ENCODE measurements at places on chromosomes 12 and 14.

GRCh38 chr12:3732901-3733300 lies 20.0 kb downstream of the CRACR2A start:
- no peak for DNase-seq

- DNase-seq = peak; percentile 40
These were observed 96.8 kb upstream of the MDM1 start for GRCh38 chr12:68428724-68429501.

DNA sequence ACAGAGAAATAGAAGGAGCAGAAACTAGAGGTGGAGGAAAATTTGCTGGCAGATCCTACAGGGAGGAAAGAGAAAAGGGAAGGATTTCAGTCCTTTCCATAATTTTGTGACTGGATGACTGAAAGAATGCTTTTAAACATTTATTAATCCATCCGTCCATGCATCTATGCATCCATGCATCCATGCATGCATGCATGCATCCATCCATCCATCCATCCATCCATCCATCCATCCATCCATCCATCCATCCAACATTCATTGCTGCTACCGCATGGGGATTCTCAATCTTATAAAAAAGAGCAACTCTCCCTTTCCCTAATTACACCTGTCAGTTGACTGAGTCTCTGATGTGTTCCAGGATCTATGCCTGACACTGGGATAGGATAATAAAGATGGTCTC lies 55.7 kb upstream of the NR2C1 start:
- no peak for DNase-seq

DNA sequence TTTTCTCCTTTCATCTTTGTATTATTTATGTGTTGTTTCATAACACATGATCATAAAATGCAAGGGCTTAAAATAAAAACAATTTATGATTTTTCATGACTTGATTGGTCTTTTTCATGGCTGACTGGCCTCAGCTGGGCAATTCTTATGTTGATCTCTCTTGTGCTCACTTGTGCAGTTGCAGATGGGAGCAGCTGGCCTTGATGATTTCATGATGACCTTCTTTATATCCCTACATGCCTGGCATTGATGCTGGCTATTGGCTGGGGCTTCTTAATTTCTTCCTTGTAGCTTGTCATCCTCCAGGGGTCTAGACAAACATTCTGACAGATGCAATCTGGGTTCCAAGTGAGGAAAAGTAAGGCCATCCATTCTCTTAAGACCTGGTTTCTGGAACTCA lies 1832.8 kb upstream of the FLRT2 start:
- no peak for DNase-seq

- DNase-seq = no peak
These were observed 59.6 kb downstream of the LRFN5 start for GRCh38 chr14:41666301-41666700.

- peak; percentile 61 for DNase-seq
These were observed 494 bp downstream of the GCH1 start for GRCh38 chr14:54902143-54902520.

DNA sequence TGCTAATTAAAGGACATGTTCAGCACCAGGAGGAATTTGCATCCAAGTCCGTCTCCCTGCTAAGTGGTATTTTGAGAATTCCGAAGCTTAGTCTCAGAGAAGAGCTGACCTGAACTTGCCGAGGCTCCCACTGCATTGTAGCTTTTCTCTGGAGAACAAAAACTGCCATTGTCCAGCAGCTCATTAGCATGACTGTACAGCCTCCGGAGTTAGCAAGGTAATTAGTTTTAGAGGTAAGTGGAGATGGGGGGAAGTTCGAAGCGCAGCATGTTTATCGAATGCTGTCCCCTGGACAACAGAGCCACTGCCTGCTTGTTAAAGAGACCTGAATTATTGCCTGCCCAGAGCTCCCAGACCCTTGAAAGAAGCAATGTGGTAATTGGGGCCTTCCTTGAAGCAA lies 160.3 kb upstream of the PELI2 start:
- no peak for DNase-seq

GRCh38 chr12:121806009-121806545 lies 2.3 kb downstream of the SETD1B start:
- DNase-seq = no peak

GRCh38 chr12:77060136-77060882 lies 5.1 kb downstream of the E2F7 start:
- DNase-seq = no peak

DNA sequence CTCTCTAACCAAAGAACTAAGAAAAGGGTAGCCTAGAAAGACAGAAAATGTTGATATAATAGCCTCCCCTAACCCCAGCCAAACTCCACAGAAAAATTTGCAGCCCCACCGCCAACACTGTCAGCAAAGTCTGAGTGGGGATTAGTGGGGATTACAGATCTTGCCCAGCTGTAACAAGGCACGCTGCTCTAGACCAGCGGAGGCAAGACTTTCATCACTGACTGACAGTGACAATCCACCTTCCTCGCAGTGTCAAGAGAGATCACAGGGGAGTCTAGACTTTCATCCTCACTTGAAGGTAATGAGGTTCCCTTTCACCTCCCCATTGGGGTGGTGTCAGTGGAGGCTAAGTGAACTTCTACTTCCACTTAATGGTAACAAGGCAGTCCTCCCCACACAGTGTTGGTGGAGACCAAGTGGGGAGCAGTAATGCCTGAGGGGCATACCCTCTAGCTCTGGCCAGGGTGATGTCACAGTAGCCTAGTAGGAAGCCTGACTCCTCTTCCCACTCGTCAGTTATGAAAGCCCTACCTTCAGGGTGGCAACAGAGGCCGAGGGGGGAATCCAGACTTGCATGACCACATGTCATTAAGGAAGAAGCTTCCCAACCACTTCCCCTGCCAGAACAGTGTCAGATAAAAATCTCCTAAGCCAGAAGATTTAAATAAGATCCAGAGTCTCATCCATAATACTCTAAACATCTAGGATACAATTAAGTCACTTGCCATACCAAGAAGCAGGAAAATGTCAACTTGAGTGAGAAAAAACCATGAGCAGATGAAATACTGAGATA lies 91.7 kb upstream of the RASSF8 start:
- no peak for DNase-seq

- no peak for DNase-seq
These were observed 89.3 kb downstream of the EPS8 start for GRCh38 chr12:15699886-15700285.

DNA sequence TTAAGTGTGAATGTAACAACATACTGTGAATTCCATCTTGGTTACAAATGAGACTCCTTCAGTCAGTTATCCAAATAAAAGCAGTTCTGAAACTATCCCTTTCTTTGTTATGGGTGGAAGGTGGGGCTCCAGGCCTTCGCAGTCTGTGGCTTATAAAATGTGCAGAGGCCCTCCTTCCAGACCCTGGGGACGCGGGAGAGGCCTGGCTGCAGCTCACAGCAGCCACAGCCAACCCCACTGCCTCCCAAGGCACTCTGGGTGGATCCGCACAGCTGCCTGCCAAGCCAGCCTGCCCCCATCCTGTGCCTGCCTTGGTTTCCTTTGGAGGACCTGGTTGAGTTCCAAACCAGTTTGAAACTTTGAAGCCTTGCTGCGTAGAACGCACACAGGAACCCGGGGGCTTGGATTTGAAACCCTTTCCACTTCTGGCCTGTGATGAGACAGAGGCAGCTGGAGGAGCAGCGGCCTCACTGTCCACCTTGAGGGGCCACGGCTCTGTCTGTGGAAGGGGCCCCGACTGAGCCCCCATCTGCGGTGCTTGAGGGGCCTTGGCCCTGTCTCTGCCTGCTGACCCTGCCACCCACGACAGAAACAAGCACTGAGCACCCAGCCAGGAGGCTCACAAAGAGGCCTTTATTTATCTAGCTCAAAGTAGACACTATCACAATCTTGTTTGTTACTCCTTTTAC lies 30.4 kb downstream of the CCNK start:
- DNase-seq = peak; percentile 49

GRCh38 chr12:52585066-52585465 lies 11.4 kb upstream of the KRT74 start:
- DNase-seq = no peak

GRCh38 chr12:114445401-114446323 lies 39.7 kb upstream of the TBX5 start:
- no peak for DNase-seq

- no peak for DNase-seq
These were observed 43.8 kb upstream of the KTN1 start for GRCh38 chr14:55536204-55536708.

- no peak for DNase-seq
These were observed 5.7 kb downstream of the RAB35 start for GRCh38 chr12:120110550-120111501.

DNA sequence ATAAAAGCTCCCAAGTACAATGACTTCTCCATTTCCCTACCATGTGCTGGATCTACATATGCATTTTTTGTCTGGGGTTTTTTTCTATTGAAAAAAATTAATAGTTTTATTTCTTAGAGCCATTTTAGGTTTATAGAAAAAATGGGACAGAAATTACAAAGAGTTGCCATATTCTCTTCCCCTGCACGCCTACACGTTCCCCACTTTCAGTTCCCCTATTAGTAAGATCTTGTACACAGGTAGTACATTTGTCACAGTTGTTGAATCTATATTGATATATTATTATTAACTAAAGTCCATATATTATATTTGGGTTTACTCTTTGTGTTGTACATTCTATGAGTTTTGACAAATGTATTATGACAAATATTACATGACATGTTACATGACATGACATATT lies 35.7 kb downstream of the SIX6 start:
- no peak for DNase-seq

DNA sequence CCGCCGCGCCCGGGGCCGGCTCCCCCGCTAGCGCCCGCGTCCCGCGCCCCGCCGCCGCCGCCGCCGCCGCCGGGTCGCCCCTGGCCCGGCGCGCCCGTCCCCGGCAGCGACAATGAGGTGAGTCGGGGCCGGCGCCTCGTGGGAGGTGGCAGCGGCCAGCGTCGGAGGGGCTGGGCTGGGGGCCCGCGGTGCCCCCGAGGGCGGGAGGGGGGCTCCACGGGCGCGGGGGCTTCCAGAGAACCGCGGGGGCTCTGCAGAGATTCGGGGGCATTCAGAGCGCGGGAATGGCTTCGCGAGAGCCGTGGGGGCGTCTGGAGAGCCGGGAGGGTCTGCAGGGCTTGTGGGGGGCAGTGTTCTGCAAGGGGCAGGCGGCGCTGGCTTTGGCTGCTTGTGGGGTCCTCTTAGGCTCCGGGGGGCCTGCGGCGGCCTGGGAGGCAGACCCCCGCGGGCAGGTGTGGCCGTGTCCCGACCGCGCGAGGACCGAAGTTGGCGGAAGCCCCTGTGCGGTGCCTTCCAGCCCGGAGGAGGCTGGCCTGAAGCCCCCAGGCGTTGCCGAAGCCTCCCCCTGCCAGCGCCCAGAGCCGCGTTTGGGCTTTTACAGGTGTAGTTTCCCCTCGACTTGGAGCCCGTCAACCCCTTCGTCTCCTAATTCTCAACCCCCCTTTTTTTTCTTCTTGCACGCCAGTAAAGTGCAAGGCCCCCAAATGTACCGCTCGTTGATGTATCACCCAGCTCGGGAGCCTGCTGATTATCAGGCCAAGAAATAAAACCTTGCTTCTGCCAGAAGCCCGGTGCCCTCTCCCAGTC lies 93.1 kb upstream of the EVL start:
- peak; percentile 45 for DNase-seq

DNA sequence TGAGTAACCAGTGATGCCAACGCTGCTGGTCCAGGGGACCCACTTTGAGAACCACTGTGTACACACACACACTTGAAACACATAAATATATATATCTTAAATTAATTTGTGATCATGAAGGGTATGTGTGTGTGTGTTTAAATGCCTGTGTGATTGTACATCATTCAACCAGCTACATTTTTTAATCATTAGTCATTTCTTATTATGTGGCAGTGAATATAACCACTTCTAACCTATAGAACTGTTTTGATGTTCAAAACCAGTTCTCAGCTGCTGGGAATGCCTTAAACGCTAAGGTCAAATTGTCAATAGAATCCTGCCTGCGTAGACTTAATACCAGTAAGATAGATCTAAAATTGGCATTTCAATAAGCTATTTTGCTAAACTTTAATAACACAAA lies 330.0 kb downstream of the SYT1 start:
- no peak for DNase-seq

- peak; percentile 31 for DNase-seq
These were observed 27.6 kb downstream of the PMCH start for GRCh38 chr12:102169922-102170621.

DNA sequence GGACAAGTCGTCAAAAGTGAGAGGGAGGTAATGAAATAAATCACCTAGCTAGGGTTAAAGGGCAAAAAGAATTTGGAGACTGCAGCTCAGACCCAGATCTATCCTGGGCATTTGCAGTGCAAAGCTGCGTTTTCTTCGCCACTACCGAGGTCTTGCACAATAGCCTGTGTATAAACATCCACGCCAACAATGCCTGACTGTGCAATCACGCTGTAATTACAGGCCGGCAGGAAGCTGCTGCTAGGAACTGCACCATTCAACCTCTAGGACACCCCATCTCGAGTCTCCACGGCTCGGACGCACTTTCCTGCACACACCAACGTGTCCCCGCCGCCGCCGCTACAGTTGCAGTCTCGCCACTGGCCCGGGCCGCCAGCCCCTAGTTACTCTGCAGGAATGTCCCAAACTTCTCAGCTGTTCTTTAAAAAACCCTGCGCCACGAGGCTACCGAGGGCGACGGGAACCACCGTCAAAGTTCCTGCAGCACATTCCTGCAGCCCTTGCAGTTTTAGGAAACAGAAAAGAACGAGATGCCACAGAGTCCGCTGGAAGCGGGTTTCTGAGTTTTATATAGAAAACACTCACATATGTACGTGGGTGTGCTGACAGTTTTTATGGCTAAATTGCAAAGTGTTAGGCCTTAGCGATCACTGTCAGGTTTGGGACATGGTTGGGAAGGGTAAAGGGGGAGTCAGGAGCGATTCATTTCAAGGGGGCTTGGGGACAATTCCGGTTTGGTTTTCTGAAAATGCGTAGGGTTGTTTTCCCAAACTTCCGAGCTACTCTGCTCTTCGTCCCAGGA lies 65.6 kb upstream of the PTGR2 start:
- DNase-seq = peak; percentile 84

- DNase-seq = no peak
These were observed 76.3 kb upstream of the LMNTD1 start for GRCh38 chr12:25629341-25629740.

DNA sequence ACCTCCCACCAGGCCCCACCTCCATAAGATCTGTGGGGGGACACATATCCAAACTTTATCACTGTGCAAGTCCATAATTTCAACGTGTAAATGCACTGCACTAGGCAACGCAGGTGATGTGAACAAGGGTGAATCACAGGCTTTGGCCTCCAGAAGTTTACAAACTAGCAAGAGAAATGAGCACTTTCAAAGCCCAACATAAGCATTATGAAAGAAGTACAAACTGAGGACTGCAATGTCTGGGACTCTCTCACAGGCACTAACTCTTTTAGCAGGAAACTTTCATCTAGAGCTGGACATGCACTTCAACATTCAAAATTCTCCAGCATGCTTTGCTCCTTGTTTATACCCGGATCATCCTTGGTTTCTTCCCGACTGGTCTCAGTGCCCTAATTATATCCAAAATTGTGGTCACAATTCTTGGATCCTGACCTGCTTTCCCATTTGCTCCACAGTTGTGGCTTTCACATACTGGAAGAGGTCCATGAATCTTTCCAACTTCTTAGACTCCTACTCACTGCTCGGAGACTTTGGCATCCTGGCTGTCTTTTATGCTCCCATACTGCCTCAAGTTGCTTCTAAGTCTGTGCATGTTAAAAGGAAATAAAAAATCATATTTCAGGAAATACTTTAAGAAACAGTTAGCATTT lies 44.9 kb upstream of the STRAP start:
- DNase-seq = peak; percentile 69
